WTC11 (cell line): ENCODE measurements at places on chromosomes 7 and 10. TPM values are rescaled to one million over a fixed set of nuclear protein-coding genes. Genes with fewer than 3 reads are reported as not detected.

DNA sequence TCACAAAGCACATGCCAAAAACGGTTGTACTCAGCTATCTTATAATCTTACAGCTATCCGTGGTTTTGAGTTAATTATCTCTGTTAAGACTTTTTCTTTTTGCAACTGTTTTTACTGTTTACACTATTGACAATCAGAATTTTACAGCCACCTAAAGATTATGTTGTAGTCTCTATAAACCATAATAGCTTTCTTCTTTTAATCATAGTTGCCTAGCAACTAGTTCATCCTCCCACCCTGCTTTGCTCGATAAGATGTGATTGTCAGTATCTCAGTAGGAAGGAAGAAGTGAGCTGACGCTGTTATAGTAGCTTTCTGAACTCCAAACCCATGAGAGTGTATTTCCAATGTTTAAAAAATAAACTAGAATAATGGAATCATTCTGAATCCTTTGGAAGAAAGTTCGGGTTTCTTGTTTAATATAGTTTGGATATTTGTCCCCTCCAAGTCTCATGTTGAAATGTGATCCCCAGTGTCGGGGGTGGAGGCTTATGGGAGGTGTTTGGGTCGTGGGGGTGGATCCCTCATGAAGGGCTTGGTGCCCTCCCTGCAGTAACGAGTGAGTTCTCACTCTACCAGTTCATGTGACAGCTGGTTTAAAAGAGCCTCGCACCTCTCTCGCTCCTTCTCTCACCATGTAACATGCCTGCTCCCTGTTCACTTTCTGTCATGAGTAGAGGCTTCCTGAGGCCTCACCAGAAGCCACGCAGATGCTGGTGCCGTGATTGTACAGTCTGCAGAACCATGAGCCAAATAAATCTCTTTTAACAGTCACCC, 68.1 kb downstream of the SVOPL start:
- no peaks in the 10 kb centered on the region for H3K27me3 ChIP-seq
- no peaks in the 10 kb centered on the region for H3K36me3 ChIP-seq
- H3K4me1 ChIP-seq, result peaks cover 15% of the 10 kb centered on the region
- no peak overlapping the region for H3K27ac ChIP-seq

Gene CTTNBP2
- 19.1 to 22.1 TPM (median 20.5 TPM) in 3 replicates for total RNA-seq

Gene SPAG6
- total RNA-seq, result 0.30 to 0.74 TPM in 2 of 3 replicates, not detected in the other

- 0 out of 2 replicates have a peak, but pooled peaks cover 3% of the 10 kb centered on the region for H3K27me3 ChIP-seq
- peaks cover 7% of the 10 kb centered on the region for H3K36me3 ChIP-seq
- peaks cover 12% of the 10 kb centered on the region for H3K4me1 ChIP-seq
- H3K27ac ChIP-seq, result no peak overlapping the region
- no peak for DNase-seq
These were observed 6.9 kb downstream of the KPNA7 start for GRCh38 chr7:99201027-99201426.

- no peak for DNase-seq
- H3K27me3 ChIP-seq, result no peaks in the 10 kb centered on the region
- peaks cover 2% of the 10 kb centered on the region; the same call in 1 of the 2 replicates for H3K36me3 ChIP-seq
- H3K27ac ChIP-seq, result no peak overlapping the region
These were observed 134.7 kb upstream of the FAM20C start for GRCh38 chr7:57482-58255.

- no peak overlapping the region for H3K4me3 ChIP-seq
- no peak overlapping the region for H3K27ac ChIP-seq
- no peaks in the 10 kb centered on the region for H3K36me3 ChIP-seq
- DNase-seq, result no peak
- H3K4me1 ChIP-seq, result peaks cover 60% of the 10 kb centered on the region
These were observed 138.5 kb downstream of the SRPK2 start for GRCh38 chr7:105250239-105250638.

Gene CARD11
- 34.6 to 40.8 TPM (median 35.5 TPM) in 3 replicates for total RNA-seq

- H3K27me3 ChIP-seq, result no peaks in the 10 kb centered on the region
- peaks cover 4% of the 10 kb centered on the region; the same call in 1 of the 2 replicates for H3K36me3 ChIP-seq
- H3K27ac ChIP-seq, result no peak overlapping the region
- H3K4me1 ChIP-seq, result peaks cover 2% of the 10 kb centered on the region; the same call in 1 of the 2 replicates
- no peak for DNase-seq
These were observed 39.9 kb upstream of the LYZL1 start for GRCh38 chr10:29249018-29249417.

- no peak for DNase-seq
- H3K27me3 ChIP-seq, result no peaks in the 10 kb centered on the region
- H3K4me3 ChIP-seq, result no peak overlapping the region
- no peaks in the 10 kb centered on the region for H3K36me3 ChIP-seq
- 0 out of 2 replicates have a peak, but pooled peaks cover 3% of the 10 kb centered on the region for H3K4me1 ChIP-seq
- no peak overlapping the region for H3K27ac ChIP-seq
These were observed 164.1 kb upstream of the ADO start for GRCh38 chr10:62640411-62640810.

DNA sequence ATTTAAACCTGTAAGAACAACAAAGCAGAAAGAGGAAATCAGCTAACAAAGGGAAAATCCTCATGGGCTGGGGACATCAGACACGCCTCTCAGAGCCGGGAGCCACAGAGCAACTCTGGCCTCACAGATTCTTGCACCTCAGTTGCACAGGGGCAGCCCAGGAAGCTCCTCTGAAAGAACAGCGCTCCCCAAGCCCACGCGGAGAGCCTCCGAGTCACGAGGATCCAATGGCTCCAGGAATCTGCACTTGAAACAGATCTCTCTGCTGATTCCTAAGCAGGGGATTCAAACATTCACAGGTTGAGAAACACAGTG, 213.2 kb upstream of the MGMT start:
- no peak for DNase-seq
- H3K27ac ChIP-seq, result no peak overlapping the region
- peaks cover 13% of the 10 kb centered on the region for H3K36me3 ChIP-seq
- no peaks in the 10 kb centered on the region for H3K27me3 ChIP-seq
- H3K4me3 ChIP-seq, result no peak overlapping the region

GRCh38 chr7:132797152-132797551, 220.9 kb upstream of the PLXNA4 start:
- H3K4me1 ChIP-seq, result no peaks in the 10 kb centered on the region
- H3K4me3 ChIP-seq, result no peak overlapping the region
- no peak for DNase-seq
- H3K27me3 ChIP-seq, result no peaks in the 10 kb centered on the region
- 0 out of 2 replicates have a peak, but pooled peaks cover 3% of the 10 kb centered on the region for H3K36me3 ChIP-seq
- peak overlapping the region; percentile 10; the same call in 1 of the 2 replicates for H3K27ac ChIP-seq
